ENCODE measurements at places on chromosomes 7 and 10.

DNA sequence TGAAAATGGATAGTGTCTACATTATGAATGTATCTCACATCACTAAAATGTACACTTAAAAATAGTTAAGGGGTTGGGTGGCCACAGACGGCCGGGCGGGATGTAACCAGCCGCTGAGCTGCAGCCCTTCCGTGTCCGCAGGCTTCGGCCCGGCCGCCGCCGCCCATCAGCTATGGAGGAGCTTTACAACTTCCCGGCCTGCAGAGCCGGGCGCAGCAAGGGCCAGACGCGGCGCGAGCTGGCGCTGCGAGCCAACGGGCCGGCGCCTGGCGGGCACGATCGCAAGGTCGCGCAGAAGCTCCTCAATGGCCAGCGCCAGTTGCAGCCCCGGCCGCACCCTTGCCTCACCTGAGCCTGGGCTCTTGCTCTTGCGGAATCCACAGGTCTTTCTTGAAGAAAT is 69.1 kb downstream of the KMT2C start:
- DNase-seq, result no peak

GRCh38 chr10:112471878-112472487 is 25.0 kb downstream of the VTI1A start:
- no peak for DNase-seq

DNA sequence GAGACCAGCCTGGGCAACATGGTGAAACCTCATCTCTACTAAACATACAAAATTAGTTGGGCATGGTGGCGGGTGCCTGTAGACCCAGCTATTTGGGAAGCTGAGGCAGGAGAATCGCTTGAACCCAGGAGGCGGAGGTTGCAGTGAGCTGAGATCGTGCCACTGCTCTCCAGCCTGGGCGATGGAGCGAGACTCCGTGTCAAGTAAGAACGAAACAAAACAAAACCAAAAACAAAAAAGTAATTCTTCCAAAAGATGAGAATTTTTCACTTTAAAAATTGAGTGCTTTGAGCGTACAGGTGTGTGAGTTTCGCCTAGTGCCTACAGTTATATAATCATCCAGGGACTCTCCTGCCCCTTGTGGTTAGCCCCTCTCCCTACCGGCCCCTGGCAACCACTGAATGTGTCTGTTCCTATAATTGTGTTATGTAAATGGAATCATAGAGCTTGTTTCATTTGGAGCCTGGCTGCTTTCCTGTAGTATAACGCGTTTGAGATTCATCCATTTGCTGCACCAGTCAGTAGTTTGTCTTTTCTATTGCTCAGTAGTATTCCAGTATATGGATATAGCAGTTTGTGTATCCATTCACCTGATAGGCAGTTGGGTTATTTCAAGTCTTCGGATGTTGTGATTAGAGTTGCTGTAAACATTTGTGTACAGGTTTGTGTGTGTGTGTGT is 80.0 kb downstream of the RBM33 start:
- no peak for DNase-seq

DNA sequence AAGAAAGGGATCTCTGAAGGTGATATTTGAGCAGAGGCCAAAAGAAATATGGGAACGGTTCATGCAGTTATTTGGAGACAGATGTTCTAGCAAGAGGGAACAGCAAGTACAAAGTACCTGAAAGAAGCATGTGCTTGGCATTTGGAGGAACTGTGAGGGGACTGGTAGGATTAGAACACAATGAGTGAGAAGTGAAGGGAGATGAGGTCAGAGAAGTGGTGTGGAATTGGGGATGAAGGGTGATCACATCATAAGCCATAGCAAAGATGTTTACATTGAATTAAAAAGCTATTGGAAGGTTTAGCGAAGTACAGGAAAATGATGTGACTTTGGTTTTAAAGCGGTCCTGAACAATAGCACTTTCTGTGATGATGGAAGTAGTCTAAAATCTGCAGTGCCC is 402.4 kb upstream of the LRGUK start:
- DNase-seq, result no peak

DNA sequence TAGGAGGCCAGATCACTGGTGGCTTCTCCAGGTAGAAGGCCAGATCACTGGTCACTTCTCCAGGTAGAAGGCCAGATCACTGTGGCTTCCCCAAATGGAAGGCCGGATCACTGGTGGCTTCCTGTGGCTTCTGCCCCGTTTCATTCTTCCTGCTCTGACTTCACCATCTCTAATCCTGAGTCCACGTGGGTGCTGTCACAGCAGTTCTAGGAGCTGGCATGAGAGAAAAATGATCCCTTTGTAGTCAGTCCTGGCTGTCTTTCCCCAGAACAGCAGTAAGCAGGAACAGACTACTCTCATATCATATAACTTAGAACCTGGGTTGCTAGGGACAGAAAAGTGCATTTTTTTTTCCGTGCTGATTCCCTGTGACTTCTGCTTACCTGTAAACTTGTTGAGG is 90.9 kb downstream of the ACTR3B start:
- DNase-seq, result no peak

All from stimulated activated CD8-positive, alpha-beta memory T cell treated with anti-CD3 and anti-CD28 coated beads, Interleukin-15, amount 100 ng/mL, for 4 hours (primary cell).